Stimulated activated CD8-positive, alpha-beta memory T cell treated with anti-CD3 and anti-CD28 coated beads, Interleukin-15, amount 100 ng/mL, for 24 hours (primary cell): ENCODE measurements at places on chromosomes 2 and 18.

DNA sequence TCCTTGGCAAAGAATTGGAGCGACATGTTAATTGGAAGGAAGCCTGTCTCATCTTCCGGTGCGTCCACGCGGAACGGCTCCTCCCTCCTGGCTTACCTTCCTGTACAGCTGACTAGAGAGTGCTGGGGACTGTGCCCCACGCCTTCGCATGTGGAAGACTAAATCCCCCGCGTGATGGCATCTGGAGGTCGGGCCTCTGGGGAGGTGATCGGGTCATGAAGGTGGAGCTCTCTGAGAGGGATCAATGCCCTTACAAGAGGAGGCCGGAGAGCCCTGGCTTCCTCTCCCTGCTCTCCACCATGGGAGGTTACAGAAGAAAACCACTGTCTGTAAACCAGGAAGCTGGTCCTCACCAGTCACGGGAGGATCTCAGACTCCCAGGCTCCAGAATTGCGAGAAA is 104.1 kb upstream of the OTOS start:
- DNase-seq = no peak

- DNase-seq = no peak
Observed at GRCh38 chr2:22497789-22498188, 887.2 kb upstream of the KLHL29 start.

DNA sequence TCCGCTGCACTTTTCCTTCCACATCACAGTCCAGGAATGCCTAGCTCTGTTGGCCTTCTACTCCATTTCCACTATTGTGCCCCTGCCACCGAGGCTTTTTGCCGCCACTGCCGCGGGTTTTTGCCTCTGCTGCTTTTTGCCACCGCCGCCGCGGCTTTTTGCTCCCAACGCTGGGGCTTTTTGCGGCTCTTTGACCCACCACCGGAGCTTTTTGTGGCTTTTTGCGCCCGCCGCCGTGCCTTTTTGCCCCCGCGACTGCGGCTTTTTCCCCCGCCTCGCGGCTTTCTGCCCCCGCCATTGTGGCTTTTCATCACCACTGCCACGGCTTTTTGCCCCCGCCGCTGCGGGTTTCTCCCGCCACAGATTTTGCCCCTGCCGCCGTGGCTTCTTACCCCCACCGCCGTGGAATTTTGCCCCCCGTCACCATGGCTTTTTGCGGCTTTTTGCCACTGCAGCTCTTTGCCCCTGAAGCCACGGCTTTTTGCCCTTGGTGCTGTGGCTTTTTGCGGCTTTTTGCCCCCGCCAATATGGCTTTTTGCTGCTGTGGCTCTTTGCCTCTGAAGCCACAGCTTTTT is 2798.7 kb upstream of the TEKT4 start:
- DNase-seq = no peak

DNA sequence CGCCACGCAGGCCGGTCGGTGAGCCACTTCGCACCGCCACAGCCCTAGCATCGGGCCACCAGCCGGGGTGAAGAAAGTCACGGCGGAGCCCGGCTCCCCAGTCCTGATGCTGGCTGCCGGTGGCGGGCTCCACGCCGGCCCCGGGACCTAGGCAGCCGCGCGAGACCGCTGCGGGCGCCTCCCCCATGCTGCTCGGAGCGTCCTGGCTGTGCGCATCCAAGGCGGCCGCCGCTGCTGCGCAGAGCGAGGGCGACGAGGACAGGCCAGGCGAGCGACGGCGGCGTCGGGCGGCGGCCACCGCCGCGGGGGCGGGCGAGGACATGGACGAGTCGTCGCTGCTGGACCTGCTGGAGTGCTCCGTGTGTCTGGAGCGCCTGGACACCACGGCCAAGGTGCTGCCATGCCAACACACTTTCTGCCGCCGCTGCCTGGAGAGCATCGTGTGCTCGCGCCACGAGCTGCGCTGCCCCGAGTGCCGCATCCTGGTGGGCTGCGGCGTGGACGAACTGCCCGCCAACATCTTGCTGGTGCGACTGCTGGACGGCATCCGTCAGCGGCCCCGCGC is 433 bp downstream of the SH3RF3 start:
- no peak for DNase-seq

- no peak for DNase-seq
Observed at GRCh38 chr2:119478978-119479295, 45.3 kb downstream of the SCTR start.

GRCh38 chr2:223090039-223090438 is 38.0 kb downstream of the KCNE4 start:
- DNase-seq = no peak

DNA sequence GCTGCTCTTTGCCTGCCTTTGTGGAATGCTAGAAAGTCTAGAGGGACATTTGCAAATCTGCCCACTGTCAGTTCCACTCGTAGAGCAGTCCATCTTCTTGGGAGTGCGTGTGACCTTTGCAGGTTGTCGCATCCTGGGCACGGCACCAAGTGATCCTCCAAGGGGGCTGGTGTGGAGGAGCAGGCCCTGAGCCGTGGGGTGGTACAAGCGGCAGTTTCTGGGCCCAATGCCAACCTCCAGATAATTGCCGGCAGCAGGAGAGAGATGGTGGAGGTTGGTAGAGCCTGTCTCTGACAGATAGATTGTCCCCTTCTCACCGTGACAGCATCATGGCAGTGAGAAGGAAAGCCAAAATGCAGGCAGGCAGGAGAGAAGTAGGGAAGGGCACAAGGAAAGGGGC is 150.7 kb upstream of the SLC14A2 start:
- DNase-seq = no peak

GRCh38 chr18:7946734-7947377 is 379.7 kb downstream of the PTPRM start:
- DNase-seq = no peak

- no peak for DNase-seq
Observed at GRCh38 chr18:61360404-61361383, 27.5 kb downstream of the CDH20 start.

GRCh38 chr2:41457026-41457425 is 590.8 kb upstream of the PKDCC start:
- no peak for DNase-seq

DNA sequence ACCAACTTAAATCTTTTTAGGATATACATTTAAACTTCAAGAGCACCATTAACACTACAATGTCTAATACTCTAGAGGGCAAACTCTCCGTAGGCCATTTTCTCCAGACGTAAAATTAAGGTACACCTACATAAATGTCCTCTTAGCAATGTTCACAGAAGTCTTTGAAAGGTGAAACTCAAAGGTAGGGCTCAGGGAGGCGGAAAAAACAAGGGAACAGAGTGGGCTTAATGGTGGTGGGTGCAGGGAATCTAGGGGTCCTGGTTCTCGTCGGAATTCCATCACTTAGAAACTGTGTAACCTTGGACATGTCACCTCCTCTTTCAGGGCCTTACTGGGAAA is 668 bp downstream of the NFU1 start:
- no peak for DNase-seq

- no peak for DNase-seq
Observed at GRCh38 chr18:51234117-51235008, 36.9 kb upstream of the MEX3C start.

DNA sequence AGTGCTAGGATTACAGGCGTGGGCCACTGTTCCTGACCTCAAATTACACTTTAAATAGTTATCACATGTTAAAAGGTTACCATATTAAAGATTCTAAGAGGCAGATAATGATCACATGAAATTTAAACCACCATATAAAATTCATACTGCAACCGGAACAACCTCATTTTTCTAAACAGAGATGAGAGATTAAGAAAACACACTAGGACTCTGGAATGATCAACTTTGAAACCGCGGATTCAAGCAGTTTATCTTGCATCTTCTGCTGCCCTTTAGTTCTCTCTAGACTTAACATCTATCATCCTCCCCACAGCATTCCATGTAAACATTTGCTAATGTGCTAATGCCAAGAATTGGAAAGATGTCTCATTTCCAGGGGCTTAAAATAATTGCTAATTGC is 115.8 kb downstream of the PIGN start:
- no peak for DNase-seq

DNA sequence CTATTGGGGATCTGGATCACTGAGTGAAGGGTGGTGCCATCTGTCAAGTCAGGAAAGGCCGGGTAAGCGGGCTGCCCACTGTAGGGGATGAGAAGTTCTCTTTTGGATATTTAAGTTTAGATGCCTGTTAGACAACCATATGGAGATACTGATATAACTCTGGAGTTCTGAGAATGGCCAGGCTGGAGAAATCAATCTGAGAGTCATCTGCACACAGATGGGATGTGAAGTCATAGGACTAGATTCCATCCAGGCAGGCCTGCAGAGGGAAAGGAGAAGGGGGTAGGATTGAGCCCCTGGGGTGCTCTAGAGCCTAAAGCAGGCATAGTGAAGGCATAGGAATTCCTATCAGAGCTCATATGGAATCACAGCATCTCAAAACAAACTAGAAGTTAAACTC is 30.1 kb downstream of the SPRED2 start:
- no peak for DNase-seq

- DNase-seq = no peak
Observed at GRCh38 chr2:172119089-172119488, 16.4 kb upstream of the DLX2 start.
